ENCODE measurements at places on chromosomes 6 and 20. TPM values are rescaled to one million over a fixed set of nuclear protein-coding genes. Genes with fewer than 3 reads are reported as not detected.

The MTFR2 gene
- 6.4 TPM for total RNA-seq

The FAXC gene
- 0.82 TPM for total RNA-seq

The DDX43 gene
- 1.2 TPM for total RNA-seq

The COQ3 gene
- 2.0 TPM for total RNA-seq

The CSTF1 gene
- 29.0 TPM for total RNA-seq

GRCh38 chr6:121579478-121579877 lies 144.0 kb downstream of the GJA1 start:
- no peak for DNase-seq

DNA sequence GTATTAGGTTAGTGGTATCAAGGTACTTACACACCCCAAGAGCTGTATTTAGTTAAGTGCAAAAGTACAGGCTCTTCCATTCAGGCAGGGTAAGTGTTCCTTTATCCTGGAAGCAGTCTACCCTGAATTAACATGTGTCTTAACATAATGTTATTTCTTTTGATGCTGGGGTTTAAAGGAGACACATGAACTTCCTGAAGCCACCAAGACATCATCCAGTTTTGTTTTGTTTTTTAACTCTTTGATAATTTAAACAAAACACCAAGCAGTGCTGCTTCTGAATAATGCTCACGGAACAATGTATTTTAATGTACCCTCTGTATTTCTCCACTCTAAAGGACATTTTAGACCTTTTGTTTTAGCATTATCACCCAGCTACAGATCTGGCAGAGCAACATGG lies 50.5 kb upstream of the PLCB4 start:
- DNase-seq, result no peak

DNA sequence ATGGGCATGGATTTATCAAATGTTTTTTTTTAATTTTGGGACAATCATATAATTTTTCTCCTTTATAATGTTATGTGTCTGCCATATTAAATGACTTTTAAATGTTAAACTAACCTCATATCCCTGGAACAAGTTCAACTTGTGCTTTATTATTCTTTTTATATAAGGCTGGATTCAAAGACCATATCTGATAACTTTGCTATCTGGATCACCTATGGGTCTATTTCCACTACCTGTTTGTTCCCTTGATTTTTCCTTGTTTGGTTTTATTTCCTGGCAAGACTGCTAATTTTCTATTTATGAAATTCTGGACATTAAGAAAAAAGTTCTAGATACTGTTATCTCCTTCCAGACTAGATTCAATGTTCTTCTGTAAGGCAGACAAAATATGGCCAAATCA lies 58.8 kb downstream of the TXNDC5 start:
- no peak for DNase-seq

- DNase-seq, result no peak
Observed at GRCh38 chr6:170202416-170203135, 88.3 kb downstream of the DLL1 start.

DNA sequence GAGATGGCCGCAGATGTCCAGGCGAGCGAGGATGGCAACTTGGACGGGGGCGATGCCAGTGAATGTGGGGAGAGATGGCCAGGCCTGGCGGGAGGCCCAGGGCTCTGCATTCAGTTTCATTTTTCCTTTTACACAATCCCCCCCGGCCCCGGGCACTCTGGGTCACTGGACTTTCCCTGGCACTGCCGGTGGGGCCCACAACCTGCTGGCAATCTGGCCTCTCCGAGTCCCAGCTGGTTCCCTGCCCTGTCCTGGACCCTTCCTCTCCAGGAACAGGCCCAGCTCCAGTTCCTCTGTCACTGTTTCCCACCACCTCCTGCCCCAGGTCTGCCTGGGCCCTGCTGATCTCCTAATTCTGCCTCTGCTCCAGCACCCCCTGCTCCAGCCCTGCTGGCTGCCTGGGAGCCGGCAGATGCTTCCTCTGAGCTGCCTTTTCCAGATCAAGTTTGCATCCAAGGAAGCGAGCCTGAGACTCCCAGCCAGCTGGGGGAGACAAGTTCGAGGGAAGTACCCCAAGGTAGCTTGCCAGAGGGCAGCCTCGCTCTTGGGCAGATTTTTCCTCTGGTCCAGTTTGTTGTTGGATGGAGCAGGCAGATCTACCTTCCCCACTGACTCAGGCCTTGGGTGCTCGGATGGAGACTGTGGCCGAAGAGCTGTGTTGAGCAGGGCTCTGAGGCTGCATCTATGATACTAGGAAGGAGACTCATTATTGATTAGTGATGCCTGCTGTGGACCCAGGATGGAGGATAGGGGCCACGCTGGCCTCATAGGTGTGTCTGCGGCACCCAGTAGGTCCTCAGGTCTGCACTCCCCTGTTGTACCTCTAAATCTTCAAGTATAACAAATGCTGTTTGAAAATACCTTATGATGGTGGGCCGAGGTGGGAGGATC lies 83.2 kb downstream of the CEBPB start:
- no peak for DNase-seq

DNA sequence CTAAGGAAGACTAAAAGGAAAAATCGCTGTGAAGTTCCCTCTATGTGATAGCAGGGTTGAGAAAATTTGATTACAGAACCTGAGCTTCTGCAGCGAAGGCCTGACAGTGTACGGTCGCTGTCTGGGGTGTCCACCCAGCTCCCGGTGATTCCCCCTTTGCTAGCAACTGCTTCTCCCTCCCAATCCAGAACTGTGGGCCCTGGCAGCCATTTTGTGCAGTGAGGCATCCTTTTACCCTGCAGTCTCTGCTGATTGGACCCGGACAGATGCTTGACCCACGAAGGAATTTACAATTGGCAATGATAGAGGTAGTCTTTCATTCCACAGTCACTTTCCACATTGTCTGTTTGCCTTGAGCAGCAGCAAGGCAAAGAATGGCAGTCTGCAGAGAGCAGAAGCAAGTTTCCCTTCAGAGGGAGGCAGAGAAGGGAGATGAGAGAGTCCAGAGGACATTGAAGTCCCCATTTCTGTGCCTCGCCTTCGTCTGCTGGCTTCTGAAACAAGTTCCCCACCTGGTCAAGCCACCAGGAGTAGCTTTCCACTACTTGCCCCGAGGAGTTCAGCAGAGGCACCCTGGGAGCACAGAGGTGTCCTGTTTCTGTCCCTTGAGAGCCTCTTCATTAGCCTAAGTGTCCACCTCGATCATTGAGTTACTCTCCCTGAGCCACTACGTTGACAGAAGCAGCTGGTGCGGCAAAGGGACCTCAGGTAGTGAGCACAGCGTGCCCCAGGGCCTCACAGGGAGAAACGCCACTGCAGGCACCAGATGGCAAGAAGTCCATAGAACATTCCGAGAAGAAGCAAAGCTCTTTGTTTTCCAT lies 370.3 kb downstream of the NRN1 start:
- DNase-seq, result no peak

DNA sequence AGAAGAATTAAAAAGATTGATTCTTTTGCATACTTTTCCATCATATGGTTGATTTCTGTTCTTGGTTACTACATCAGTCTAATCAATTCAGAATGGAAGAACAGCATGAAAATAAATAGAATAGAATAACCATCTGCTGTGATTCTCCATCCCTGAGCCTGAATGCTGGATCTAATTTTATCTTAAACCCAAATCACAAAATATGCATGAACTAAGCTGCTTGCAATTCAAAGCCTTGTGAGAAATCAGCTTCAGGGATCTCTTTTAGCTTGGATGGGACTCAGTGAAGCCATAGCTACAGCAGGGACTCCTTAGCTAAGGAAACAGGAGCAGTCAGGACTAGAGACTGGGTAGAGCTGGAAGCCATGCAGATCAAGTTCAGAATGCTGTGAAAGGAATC lies 74.1 kb downstream of the TPBG start:
- no peak for DNase-seq

- no peak for DNase-seq
Observed at GRCh38 chr6:85744433-85744970, 101.8 kb upstream of the SYNCRIP start.

- DNase-seq, result no peak
Observed at GRCh38 chr6:33343953-33344611, 26.5 kb upstream of the ZBTB22 start.

DNA sequence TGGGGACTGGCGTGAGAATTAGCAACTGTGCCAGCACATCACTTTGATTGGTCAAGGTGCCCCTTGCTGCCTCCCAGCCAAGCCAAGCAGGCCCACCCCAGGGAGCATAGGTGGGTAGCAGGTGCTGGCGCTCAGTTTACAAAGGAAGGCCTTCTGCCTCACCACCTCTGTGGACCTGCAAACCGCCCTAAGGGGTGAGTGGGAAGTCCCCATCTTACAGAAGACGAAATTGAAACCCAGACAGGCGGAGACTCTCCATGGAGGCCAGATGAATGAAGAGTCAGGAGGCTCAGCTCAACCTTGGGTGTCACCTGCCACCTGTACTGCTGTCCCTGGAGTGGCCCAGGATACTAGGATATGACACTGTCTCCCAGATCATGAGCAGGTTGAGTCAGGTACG lies 21.5 kb upstream of the MAS1L start:
- no peak for DNase-seq

Measured in glomerular endothelial cell (primary cell).